ENCODE measurements at places on chromosomes 7 and 10.

GRCh38 chr10:16952610-16953009, 135.4 kb upstream of the RSU1 start:
- no peak for DNase-seq

DNA sequence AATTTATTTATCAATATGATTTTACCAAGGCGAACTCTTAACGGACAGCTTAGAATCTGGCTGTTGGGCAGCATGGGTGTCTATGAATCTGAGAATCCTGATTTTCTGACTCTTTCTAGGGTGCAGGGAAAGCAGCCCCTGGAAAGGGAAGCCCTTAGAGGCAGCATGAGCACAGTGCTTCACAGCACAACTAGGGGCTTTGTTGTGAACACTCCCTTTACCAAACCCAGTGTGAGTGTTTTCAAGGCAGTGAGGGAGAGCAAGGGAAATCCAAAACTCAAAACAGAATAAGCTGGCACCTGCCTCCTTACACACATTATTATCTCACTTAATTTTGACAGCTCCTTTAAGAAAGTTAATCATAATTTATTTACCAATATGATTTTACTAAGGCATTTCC, 116.3 kb upstream of the CSTF2T start:
- no peak for DNase-seq

DNA sequence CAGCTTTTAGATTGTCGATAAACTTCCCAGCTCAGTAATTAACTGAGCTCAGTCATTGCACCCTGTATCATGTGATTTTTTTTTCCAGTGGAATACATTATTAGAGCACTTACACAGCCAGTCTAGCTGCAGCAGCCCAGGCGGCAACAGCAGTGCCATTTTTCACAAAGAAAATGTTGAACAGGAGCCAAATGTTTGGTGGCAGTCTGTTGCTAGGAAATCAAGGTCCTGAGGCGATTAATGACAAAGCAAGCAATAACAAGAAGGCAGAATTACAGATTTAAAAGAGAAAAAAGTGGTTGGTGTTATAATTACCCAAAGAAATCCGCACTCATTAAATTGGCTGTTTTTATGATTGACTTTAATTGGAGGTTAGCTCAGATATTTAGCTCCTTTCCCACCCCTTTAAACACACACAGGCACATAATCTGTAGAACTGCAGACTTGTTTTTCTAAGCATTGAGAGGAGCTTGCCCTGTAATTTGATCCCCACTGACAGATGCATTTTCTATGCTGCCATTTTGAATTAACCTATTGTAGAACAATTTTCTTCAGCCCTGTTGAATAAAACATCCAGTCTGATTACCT, 267.4 kb downstream of the ADK start:
- DNase-seq = no peak

DNA sequence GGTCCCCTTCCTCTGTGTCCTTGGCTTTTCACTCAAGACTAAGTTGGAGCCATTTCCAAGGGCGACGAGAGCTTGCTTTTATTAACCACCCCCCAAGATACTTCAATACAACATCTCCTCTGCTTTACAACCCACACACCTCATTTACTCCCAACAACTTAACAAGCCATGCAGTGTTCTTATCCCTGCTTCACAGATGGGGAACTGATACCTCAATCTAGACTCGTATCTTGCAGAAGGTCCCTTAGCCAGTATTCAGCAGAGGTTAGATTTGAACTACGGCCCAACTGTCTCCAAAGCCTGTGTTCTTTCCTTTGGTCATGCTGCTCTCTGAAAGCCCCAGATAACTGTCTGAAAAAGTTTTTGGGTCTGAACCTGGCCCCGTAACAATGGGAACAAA, 444.8 kb downstream of the GRID1 start:
- DNase-seq = no peak
